ENCODE measurements at places on chromosomes 1 and 21.

- no peak for DNase-seq
Observed at GRCh38 chr1:230048322-230048721, 18.7 kb upstream of the GALNT2 start.

DNA sequence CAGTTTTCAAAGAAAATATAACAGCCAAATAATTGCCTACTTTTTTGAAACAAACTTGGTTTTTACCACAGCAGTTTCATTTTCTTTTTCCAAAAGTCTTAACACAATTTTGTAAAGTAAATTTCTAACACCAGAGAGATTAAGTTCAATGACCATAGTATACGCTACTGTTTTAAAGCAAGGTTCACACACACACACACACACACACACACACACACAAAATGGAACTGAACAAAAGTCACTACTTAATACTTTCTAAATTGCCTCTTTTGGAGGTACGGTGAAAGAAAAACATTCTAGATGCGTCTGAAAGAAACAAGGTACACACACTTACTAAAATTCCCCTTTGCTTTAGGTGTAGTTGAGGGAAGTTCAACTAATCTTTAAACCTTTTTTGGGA is 30.1 kb downstream of the C21orf91 start:
- DNase-seq = no peak

DNA sequence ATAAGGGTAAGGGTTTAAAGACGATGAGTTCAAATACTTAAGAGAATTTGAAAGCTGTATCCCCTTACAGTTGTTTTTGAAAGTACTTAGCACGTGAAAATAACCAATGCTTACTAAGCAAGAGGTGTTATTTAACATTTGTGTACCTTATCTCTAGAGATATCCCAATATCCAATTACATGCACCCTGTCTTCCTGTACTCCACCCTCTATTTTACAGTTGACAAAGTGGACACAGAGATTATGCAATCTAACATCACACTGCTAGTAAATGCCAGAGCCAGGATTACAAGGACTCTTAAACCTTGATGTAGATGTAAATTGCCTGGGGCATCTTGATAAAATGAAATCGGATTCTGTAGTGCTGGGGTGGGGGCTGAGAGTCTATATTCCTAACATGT is 72.0 kb downstream of the GDAP2 start:
- DNase-seq = no peak

DNA sequence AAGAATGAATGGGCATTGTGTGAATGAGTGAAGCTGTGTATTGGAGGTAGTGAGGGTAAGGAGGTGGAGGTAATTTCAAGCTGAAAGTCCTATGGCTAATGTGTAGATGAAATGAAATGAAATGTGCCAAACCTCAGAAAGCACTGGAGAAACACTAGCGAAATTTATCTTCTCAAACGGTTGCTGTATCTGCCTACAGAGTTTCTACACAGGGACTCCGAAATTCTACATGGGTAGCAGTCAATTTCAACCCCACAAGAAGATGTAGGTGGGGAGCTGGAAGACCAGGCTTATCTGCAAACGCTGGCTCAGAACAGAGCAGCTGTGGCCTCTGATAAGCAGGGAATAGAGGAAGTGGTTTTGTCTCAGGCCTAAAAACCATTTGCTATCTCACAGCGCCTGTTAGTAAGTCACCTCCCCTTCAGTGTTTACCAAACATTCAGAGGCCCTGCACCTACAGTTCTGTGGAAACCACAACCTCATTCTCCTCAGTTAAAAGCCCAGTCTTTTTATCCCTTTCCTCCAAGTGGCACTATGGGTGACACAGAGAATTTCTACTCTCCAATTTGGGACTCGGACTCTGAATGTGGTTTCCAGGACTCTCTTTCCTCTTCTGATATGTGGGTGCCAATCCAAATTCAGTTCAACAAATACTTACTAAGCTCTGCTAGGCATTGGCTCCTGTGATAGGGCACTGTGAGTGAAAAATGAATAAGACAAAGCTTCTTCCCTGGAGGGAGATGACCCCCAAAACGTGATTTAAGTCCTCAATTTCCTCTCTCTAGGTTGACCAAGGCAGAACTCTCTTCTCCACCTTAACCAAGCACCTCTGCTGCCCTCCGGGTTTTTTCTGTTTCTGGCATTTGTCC is 17.2 kb upstream of the SLAMF6 start:
- peak; percentile 66 for DNase-seq

GRCh38 chr1:4597020-4597419 is 57.4 kb upstream of the AJAP1 start:
- DNase-seq = no peak

DNA sequence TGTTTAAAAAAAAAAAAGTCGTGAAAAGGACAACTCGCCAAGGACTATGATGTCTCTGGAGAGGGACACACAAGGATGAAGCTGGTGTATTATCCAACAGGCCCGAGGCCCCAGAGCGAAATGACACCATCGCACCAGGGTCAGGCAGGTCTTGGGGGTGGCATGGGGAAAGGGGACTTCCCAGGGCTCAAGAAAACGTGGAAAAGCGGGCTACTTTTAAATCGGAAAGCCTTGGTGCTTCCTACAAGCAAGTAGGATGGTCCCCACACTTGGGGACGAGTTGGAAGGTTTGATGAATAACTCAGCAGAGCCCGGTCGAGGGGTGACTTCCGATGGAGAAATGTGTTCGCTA is 505 bp upstream of the GNPAT start:
- DNase-seq = no peak

DNA sequence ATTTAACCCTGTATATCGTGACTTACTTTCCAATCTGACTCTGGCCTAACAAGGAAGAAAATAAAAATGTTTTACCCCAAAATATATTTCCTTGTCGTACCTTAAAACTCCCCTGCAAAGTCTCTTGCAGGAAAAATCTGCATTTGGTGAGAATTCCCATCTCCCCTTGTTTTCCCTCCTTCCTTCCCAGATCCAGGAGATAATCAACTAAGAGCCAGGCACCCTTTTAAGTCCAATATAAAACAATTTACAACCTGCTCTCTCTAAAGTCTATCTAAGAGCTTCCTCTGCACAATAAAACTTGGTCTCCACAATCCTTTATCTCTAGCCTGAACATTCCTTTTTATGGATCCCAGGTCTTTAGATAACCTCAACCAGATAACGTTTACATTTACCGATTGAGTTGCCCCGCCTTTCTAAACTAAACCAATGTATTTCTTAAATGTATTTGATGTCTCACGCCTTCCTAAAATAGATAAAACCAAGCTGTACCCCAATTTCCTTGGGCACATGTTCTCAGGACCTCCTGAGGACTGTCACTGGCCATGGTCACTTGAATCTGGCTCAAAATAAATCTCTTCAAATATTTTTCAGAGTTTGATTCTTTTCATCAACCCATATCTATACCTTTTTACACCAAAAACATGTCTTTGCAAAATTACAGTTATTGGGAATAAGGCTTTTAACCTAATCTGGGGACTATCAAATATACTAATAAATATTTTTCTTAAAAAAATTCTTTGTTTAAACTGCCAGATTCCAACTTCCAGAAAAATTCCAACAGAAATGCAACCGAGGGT is 993 bp downstream of the DDX59 start:
- DNase-seq = no peak

DNA sequence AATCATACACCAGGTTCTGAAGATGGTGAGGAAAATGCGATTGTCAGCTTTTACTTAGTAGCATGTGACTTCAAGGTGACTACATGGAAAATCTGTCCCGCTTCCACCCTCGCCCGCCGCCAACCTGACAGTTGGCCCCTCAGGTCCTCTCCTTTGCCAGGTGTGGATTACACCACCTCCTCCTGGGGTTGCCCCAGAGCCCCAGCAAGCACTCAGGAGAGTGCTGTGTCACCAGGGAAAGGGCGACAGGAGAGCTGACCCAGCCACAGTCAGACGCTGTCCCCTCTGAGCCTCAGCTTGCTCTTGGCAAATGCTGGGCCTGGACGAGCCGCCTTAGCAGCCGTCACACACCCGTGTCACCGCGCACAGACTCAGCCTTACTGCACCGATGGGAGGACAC is 17.9 kb downstream of the PTTG1IP start:
- no peak for DNase-seq

DNA sequence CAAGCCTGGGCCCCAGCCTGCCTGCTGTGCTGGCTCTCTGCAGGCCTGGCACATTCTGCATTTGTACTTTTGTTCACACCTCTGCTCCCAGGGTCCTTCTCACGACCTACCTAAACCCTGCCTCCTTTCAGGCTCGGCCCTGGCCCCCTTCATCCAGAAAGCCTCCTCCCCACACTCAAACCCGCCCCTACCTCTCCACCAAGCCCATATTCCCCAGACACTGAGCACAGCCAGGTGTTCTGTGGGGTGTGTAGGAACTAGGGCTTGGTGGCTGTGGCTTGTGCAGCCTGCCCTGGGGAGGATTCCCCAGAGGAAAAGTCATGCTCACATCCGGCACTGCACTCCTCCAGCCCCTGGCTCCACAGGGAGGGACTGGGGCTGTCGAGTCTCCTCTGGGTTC is 8.2 kb upstream of the MIXL1 start:
- no peak for DNase-seq

DNA sequence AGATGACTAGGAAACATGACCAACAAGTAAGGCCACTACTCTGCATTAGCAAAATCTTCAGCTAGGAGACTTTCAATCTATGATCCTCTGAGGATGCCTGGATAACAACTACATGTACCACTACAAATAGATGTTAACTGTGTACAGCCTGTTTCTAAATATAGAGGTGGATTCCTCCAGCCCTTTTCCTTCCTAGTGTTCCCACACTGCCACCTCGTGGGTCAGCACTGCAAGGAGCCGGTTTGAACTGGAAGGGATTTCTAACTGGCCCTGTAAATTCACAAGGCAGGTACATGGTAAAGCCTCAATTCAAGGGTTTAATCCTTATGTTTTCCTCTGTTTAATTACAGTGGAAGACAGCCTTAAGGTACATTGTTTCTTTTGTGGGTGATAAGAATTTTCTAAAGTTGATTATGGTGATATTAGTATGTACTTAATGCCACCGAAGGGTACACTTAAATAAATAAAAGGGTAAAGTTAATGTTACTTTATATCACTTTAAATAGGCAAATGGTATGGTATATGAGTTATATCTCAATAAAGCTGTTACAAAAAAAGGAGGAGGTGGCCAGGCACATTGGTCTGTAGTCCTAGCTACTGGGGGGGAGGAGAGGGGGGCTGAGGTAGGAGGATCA is 14.4 kb downstream of the SMYD3 start:
- DNase-seq = peak; percentile 68

DNA sequence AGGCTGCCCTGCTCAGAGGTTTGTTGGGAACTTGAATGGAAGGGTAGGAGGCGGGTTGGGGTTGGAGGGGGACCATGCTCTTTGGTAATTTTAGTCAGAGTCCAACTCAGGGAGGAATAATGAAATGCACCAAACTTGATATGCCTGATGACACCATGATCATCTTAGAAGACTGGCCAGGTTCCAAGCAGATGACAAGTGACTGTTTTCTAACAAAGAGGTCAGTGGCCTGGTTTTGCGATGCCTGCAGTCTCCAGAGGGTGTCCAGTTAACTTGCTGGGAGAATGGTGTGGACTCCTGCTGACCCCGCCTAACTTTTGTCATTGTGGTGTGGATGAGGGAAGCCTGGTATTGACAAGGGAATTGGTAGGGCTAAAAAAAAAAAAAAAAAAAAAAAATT is 12.4 kb downstream of the VANGL1 start:
- no peak for DNase-seq

DNA sequence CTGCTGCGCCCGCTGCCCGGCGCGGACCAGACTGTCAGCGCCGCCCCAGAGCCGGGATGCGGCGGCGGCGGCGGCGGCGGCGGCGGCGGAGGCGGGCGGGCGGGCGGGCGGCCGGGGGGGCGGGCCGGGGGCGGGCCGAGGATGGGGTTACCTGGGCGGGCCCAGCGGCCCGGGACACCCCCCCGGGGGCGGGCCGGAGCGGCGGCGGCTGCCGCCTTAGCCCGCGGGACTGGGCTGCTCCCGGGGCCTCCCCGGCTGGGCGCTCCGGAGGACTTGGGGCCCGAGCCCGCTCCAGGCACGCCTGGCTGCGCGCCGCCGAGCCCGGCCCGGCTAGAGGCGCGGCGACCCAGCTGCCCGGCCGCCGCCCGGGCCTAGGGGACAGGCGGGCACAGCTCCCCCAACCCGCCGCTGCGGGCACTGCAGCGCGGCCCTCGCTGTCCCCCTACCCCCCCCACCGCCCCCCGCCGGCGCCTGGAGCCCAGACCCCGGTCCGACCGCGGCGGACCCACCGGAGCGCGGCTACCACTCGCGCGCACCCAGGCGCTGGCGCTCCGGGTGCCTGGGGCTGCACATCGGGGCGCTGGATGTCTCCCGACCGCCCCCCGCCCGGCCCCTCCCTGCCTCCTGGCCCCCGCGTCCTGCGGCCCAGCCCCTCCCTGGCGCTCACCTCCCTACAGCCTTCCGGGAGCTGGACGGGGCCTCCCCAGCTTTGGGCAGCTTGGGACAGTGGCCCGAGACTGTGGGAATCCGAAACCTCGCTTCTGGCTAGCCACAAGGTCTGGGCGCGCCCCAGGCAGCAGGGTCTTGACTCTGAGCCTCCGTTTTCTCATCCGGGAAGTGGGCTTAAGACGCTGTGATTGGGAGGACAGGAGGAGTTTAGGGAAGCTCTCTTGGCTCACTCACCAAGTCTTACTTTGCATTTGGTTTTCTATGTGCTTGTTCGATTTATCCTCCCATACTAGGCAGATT is at the start of gene WNT4:
Gene WNT4 (minus strand): TSS at position 33 of the 969 bp plus-strand sequence. CDS start 175 bp downstream, outside the sequence.
- DNase-seq = no peak

GRCh38 chr21:44751799-44752636 is 40.6 kb upstream of the TSPEAR start:
- DNase-seq = no peak

DNA sequence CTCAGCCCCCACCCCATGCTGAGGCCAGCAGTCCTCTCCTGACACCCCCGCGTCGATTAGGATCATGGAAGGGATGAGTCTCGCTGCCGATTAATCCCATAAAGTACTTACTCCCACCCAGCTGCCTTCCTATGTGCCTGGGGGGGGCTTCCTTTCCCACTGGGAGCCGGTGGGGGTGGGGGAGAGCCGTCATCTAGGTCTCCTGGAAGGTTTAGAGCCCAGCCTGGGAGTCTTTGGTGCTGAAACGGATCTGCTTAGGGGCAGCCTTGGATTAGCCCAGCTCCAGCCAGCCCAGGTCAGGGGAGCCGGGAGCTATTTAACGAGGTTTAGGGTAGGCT is 9.8 kb downstream of the SAMD11 start:
- DNase-seq = no peak

- no peak for DNase-seq
Observed at GRCh38 chr1:170318736-170319135, 173.0 kb downstream of the NTMT2 start.

- no peak for DNase-seq
Observed at GRCh38 chr1:86176226-86176625, 19.7 kb upstream of the COL24A1 start.

- no peak for DNase-seq
Observed at GRCh38 chr1:29501227-29501976, 265.1 kb downstream of the PTPRU start.

DNA sequence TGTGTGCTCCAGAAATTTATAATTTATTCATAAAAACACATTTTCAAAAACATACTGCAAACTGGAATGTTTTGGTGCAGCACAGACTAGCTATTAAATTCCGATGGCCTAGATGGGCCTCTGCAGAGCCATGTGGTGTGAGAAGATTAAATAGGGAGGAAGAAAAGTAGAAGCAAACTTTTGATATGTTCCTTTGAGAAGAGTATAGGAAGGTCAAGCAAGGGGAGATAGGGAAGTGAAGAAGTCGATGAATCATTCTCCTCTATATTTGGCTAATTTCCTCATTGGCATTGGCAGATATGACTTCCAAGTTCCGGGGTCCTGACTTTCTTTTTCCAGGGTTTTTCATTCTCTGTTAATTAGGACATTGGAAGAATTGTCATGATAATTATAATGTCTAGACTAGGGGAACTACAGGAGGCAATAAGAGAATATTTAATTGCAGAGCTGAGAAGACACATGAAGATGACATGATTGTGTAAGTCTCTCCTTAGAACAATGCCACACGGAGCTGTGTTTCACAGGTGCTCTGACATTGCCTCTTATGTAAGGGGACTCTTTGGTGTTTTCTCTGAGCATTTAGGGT is 19.3 kb upstream of the ZNF326 start:
- no peak for DNase-seq
